Mucosa of descending colon (tissue), 3 donors: ENCODE measurements at places on chromosomes 13 and 19. TPM values are rescaled to one million over a fixed set of nuclear protein-coding genes. Genes with fewer than 3 reads are reported as not detected.

DNA sequence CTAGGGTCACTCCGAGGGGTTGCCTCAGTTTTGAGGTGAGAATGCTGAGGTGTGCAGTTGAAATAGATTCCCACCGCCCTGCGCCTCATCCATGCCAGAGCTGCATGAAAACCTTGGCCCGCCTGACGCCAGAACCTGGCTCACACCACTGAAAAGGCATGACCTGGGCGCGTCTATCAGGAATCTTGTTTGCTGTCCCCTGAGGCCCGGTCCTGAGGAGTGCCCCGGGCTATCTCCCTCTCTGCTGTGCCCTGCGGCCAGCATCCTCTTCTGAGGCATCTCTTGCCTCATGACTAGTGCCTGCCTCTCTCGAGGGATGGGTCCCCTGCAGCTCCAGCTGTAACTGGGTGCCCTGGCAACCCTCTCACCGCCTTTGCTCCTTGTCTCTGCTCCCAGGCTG lies 28.1 kb downstream of the SMARCA4 start:
- DNase-seq, result no peak

DNA sequence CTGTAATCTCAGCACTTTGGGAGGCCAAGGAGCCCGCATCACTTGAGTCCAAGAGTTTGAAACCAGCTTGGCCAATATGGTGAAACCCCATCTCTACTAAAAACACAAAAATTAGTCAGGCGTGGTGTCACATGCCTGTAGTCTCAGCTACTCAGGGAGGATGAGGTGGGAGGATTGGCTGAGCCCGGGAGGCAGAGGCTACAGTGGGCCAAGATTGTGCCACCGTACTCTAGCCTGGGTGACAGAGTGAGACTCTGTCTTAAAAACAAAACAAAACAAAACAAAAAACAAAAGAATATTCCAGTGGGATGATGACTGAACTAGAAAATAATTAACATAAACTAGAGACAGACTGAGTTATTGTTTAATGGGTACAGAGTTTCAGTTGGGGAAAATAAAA lies 81.7 kb upstream of the ABCC4 start:
- DNase-seq, result no peak

GRCh38 chr13:100808330-100809128 lies 133.9 kb upstream of the TMTC4 start:
- DNase-seq, result no peak

IGFL1 gene
- total RNA-seq, result not detected

SPRED3 gene
- total RNA-seq, result 0.82 TPM

BCKDHA gene
- 17.3 TPM for total RNA-seq

TMTC4 gene
- total RNA-seq, result 17.2 TPM
